ENCODE measurements at places on chromosomes 5 and 9.

GRCh38 chr5:132069561-132069960 lies 4.0 kb upstream of the CSF2 start:
- DNase-seq = no peak

GRCh38 chr9:4665357-4665756 lies 923 bp downstream of the SPATA6L start:
- DNase-seq = no peak

GRCh38 chr9:28651050-28651722 lies 1077.9 kb upstream of the C9orf72 start:
- DNase-seq = no peak

- DNase-seq = no peak
Observed at GRCh38 chr9:131516930-131517329, 14.1 kb downstream of the UCK1 start.

- no peak for DNase-seq
Observed at GRCh38 chr5:95644351-95645042, 2.1 kb upstream of the RFESD start.

DNA sequence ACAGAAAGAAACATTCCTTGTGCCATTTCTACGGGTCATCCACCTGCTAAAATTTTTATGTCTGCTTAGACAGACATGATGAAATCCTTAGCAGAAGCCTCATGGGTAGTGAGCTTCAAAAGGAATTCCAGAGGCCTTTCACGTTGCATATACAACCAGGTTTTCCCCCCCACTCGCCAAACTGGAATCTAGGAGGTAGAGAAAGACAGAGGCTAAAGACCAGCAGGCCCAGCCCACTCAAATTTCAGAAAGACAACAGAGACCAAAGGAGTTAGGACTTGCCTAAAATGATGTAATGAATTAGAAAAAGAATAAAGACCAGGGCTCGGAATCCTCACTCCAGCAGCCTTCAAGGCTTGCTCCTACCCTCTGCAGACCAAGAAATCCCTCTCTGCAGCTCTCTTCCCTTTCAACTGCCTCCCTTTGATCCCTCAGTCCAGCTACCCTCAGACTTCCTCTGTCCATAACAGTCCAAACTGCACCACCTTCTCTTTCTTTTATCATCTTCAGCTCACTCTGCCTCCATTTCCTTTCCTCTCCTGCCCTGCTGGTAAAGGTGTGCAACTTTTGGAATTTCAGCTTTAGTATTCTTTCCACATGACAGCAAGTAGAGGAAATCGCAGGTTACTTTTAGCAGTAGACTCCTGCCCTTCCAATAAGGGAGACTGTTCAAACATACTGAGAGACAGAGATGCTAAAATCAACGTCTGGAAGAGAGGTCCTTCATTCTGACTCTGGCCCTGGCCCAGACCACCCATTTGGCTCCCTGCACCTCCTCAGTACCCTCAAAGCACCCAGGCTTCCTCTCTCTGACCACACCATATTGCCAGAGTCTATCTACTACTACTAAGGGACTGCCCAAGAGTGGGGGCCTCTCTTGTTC lies 8.9 kb downstream of the B4GALT1 start:
- DNase-seq = no peak

DNA sequence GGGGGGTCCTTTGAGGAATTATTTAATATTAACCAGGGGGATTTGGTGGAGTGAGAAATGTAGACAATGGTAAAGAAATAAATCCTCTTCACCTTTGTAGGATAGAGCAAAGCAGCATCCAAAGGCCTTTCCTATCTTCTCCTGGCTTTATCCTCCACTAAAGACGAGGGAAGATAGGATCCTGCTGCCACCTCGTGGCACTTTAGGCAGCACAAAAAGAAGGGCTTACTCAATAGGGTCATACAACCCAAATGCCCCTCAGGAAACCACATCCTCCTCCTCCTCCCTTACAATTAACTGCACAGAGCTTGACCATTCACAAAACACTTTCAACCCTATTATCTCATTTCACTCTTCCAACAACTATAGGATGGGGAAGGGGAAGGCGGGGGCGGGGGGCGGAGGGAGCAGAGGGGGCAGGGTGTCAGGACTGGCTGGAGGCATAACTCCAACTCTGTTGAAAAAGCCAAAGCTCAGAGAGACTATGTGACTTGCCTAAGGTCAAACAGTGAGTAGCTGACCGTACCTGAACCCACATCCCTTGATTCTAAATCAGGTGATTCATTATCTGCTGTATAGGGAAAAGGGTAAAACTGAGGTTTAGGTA lies 45.4 kb upstream of the MYOT start:
- DNase-seq = no peak

DNA sequence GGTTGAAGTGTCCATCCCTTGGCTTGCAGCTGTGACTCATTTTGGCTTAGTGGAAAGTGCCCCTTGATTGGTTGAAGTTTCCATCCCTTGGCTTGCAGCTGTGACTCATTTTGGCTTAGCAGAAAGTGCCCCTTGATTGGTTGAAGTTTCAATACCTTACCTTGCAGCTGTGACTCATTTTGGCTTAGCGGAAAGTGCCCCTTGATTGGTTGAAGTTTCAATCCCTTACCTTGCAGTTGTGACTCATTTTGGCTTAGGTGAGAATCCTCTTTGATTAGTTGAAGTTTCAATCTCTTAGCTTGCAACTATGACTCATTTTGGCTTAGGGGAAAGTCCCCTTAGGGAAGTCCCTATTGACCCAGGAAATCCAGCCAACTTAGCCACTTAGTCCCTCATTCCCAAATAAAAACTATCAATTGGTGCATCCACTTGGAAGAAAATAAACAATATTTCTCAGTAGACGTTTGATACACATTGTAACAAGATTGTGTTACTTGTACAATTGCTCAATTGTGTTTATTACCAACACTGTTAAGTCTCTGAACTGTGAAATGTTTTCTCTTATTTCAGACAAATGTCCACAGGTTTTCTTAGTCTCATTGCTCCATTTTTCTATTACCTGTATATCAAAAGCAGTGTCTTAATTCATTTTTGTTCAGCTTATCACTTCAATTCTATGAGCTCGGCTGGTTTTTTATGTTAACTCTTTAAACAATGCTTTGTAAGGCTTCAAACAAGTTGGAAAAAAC lies 2308.8 kb upstream of the ACO1 start:
- no peak for DNase-seq

DNA sequence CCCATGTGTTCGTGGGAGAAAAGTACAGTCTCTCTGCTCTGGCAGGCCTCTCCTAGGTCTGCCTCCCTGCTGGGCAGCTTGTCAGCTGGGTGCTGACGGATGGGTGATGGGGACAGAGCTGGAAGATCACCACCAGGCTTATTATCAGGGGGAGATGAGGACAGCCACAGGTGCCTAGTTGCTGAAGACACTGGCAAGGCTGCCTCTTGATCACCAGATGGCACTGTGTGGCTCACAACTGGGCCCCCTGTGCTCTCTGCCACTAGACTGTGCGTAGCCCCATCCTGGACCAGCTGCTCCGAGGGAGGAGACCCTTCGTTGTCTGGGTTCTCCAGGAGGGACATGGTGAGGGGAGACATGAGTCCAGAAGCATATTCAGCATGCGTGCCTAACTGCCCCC lies 73.0 kb downstream of the KIF24 start:
- DNase-seq = no peak

- DNase-seq = no peak
Observed at GRCh38 chr9:79020276-79020675, 551.5 kb upstream of the TLE4 start.

GRCh38 chr5:161094411-161094810 lies 242.4 kb upstream of the ATP10B start:
- no peak for DNase-seq

DNA sequence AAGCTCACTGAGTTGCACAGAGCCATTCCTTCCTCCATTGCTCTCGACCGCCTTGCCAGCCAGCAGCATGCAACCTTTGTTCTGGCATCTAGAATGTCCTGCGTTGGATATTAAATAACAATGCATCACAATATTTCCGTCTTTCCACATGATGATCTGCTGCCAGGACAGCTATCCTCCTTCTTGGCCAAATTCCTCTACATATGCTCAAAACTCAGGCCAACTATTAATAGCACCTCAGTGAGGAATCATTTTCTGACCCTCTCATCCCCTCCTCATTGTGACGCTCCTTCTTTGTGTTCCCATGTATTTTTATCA lies 128.6 kb downstream of the MYO10 start:
- no peak for DNase-seq

DNA sequence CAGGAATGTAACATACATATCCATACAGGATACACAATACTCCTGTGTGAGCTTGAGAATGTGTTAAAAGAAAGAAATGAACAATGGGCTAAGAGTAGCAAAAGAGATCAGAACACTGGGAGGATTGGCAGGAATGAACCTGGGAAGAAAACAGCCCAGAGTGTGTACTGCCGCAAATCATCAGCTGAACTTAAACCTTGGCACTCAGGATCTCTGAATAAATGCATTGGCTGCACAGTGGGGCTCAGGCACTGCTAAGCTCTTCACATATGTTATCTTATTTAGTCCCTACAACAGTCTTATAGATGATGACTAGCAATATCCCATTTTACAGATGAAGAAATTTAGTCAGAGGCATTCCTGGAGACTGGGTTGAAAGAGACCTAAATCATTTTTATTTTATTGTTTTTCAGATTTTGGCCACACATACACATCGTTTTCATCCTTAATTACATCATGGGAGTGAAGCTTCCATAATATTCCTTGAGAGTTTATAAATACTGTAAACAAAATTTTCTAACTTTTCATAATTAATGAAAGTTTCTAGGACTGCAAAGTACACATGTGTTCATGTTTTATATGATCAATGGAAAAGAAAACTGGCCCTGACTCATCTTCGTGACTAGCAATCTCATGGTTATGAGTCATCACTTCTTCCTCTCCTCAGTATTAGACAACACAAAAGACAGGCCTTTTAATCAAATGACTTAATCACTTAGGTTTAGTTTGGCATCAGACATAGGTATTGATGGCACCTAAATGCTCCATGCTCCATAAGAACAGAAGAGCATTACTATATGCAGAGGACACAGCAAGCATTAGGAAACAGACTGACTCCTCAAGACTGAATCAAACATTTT lies 59.2 kb downstream of the CDH18 start:
- DNase-seq = no peak

DNA sequence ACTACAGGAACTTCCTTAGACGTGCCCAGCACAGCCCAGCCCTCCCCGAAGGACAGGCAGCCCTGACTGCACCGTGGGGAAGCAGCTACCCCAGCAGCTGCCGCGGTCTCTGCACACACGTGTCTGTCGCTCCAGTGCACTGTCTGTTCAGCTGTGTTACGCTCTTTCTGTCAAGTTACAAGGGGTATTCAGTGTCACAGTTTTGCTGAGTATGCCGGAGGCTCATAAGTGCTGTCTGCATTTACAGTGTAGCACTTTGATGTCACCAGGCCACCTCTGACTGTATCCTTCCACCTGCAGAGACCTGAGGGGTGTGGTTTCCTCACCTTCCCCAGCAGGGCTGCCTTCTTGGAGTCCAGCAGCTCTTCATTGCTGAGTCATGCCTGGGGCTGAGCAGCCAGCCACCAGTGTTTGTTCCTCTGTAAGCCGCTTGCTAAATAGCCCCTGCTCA lies 126.8 kb downstream of the EHMT1 start:
- DNase-seq = no peak

- DNase-seq = no peak
Observed at GRCh38 chr5:159750226-159750625, 166.1 kb upstream of the ADRA1B start.

- no peak for DNase-seq
Observed at GRCh38 chr9:133487331-133487725, 8.4 kb upstream of the SLC2A6 start.

DNA sequence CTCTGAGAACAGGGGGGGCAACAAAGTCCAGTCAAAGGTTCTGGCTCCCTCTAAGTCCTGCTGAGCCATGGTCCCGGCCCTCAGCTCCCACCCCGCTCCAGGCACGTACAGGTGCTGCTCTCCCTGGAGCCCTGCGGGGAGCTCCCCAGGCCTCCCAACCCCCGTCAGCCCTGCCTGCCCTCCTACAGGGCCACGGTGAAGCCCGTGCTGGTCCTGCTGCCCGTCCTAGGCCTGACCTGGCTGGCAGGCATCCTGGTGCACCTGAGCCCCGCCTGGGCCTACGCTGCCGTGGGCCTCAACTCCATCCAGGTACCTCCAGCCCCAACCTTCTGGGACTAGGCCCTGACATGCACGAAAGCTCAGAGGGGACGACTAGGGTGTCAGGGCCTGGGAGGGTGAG lies 20.1 kb downstream of the ADGRD2 start:
- DNase-seq = no peak

DNA sequence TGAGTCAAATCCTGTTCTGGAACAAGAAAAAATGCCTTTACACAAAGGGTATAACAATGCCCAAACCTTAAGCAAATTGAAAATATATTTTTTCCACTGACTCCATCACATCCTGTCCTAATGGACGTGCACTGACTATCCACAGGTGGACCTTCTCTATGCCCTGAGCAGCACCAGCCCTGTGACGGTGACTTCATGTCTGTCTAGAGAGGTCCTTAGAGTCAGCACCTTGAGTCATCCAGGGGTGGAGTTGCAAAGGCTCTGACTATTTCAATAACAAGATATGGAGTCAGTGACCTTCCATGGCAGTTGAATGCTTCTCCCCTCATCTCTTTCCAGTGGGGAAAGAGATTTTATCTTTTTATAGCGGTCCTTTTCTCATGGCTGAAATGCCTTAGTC lies 78.0 kb downstream of the YIPF5 start:
- no peak for DNase-seq

GRCh38 chr9:95010431-95010838 lies 283.9 kb downstream of the AOPEP start:
- DNase-seq = no peak

- no peak for DNase-seq
Observed at GRCh38 chr5:95866435-95867040, 44.0 kb upstream of the GLRX start.

DNA sequence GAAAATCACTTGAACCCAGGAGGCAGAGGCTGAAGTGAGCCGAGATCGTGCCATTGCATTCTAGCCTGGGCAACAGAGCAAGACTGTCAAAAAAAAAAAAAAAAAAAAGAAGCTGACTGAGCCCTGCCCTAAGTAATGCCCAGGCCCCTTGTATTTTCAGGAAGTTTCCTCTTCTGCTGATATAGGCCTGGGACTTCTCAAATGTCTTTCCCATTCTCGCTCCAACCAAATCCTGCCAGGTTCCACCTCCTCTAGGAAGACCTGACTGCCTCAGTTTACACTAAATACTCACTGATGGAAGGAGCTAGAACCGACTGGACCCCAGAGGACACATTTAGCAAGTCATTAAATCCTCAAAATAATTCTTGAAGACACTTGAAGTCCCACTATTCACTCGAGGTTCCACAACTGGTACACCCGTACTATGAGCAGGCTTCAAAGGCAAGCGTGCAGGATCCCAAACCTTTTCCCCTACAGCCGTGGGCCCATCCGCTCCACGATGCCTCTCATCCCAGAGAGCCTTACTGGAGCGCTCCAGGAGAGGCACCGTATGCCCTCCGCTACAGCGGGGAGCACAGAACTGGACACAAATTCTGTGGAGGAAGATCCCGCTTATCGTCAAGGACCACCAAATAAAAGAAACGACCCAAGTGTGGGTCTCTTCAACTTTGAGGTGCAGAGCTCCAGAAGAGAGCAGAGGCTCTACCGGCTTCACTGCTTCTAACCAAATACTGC lies 676 bp downstream of the NOL6 start:
- no peak for DNase-seq

GRCh38 chr5:78004559-78004958 lies 228.4 kb upstream of the TBCA start:
- DNase-seq = no peak

- DNase-seq = no peak
Observed at GRCh38 chr9:107170801-107171200, 112.3 kb upstream of the RAD23B start.

- DNase-seq = no peak
Observed at GRCh38 chr5:131384616-131385214, 120.9 kb downstream of the CDC42SE2 start.

GRCh38 chr5:139140591-139141071 lies 57.5 kb downstream of the SIL1 start:
- DNase-seq = no peak
